Upper lobe of right lung (tissue), 1 donor: ENCODE measurements at places on chromosomes 7 and 10. TPM values are rescaled to one million over a fixed set of nuclear protein-coding genes. Genes with fewer than 3 reads are reported as not detected.

DNA sequence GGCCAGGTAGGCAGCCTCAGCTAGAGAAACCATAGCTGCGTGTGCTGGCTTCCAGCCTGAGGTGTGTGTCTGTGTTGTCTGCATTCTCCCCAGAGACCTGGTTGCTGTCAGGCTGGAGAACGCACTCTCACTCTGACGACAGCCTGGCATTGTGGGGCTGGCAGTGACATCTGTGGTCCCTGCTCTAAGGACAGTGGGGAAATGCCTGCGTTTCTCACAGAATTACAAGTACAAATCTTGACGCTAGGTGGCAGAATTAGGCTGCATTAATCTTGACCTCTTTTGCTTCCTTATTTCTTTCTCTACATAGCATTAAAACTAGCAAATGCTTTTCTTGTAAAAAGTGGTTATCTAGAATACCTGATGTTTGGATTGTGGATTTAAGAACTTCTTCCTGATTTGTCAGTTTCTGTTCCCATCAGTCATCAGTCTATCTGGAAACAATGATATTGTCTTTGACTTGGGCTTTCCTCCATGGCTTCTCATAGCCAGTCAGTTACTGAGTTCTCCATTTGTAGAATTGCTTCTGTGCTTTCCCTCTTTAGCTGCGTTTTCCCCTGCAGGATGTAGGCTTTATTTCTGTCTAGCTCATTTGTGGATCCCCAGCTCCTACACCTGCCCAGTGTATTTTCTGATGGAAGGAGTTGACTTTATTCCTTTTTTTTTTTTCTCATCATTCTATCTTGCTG is 86.0 kb downstream of the FANK1 start:
- H3K27me3 ChIP-seq, result no peaks in the 10 kb centered on the region
- H3K27ac ChIP-seq, result no peak overlapping the region
- no peak for DNase-seq
- H3K4me3 ChIP-seq, result no peak overlapping the region

DNA sequence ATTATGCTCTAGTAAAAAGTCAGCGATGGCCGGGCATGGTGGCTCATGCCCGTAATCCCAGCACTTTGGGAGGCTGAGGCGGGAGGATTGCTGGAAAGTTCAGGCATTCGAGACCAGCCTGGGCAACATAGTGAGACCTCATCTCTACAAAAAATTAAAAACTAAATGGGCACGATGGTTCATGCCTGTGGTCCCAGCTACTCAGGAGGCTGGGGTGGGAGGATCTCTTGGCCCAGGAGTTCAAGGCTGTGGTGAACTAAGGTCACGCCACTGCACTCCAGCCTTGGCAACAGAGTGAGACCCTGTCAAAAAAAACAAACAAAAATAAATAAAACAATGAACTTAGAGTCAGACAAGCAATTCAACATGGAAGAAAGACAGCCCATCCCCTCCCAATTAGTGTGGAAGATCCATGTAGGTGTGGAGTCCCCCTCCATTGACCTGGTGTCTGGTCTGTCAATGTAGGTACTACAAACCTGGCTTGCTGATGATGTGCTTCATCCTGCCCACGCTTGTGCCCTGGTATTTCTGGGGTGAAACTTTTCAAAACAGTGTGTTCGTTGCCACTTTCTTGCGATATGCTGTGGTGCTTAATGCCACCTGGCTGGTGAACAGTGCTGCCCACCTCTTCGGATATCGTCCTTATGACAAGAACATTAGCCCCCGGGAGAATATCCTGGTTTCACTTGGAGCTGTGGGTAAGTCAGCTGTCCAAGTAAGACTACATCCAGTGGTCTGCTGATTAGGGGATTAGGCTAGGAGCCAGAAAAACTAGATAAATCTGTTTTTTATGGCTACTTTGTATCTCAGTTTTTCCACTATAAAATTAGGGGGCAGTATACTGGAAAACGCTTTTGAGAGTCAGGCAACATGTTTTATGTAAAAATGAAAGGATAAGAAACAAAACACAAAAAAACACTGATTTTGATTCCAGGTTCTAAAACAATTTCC is 9.3 kb downstream of the SCD start:
- H3K27me3 ChIP-seq, result no peaks in the 10 kb centered on the region
- H3K36me3 ChIP-seq, result peaks cover 35% of the 10 kb centered on the region
- no peak overlapping the region for H3K4me3 ChIP-seq
- DNase-seq, result no peak

PNLIPRP3 gene
- 0.20 TPM for total RNA-seq

HTRA1 gene
- total RNA-seq, result 83.8 TPM

DNA sequence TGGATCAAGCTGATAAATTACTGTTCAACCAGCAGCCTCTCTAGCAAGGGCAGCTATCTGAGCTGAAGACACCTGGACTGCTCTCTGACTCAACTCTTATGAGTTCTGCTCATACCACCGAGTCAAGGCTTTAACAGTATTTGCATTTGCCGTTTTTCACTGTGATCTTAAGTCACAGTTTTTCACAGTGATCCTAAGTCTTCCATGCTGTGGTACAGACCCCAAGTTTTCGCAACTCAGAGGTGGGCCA is 31.3 kb downstream of the PIP4K2A start:
- H3K27me3 ChIP-seq, result no peaks in the 10 kb centered on the region
- no peaks in the 10 kb centered on the region for H3K36me3 ChIP-seq
- peaks cover 51% of the 10 kb centered on the region for H3K4me1 ChIP-seq
- no peak overlapping the region for H3K4me3 ChIP-seq
- DNase-seq, result no peak

GRCh38 chr7:29797112-29797944 is 9.0 kb upstream of the WIPF3 start:
- no peaks in the 10 kb centered on the region for H3K36me3 ChIP-seq
- no peaks in the 10 kb centered on the region for H3K4me1 ChIP-seq
- DNase-seq, result no peak
- no peak overlapping the region for H3K4me3 ChIP-seq
- H3K27me3 ChIP-seq, result peaks cover 5% of the 10 kb centered on the region

CALML5 gene
- not detected for total RNA-seq

DNA sequence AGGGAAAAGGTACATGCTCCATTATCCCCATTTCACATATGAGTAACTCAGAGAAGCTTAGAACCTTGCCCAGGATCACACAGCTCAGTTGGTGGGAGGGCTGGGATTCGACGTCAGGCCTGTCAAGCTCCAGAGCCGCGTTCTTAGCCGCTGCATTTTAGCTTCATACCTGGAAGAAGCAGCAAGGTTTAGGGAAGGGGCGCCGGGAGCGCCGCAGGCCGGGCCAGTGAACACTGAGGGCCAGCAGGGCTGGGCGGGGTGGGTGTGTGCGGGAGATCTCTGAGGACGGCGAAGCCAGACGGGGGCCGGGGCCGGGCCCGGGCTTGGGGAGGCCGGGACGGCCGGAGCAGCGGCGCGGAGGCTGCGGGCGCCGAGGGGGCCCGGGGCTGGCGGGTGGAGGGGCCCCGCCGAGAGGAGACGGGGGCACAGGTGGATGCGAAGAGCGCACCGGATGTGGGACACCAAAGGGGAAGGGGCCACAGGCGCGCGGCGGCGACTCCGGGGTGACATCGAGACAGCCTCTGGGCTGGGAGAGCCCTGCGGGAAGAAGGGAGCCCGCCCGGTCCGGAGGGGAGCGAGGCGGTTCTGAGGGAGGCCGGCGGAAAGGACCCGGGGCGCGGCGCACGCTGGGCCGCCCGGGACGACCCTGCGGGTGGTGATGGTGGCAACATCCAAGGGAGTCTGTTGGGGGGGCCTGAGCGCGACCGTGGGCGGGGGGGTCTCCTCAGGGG is 498 bp downstream of the NDST2 start:
- peak; percentile 83 for DNase-seq
- H3K4me3 ChIP-seq, result peak overlapping the region; percentile 86
- H3K36me3 ChIP-seq, result peaks cover 45% of the 10 kb centered on the region

CCDC3 gene
- total RNA-seq, result 10.2 TPM

GRCh38 chr10:90579602-90580242 is 278.1 kb downstream of the HTR7 start:
- H3K27me3 ChIP-seq, result no peaks in the 10 kb centered on the region
- no peak for DNase-seq
- no peaks in the 10 kb centered on the region for H3K36me3 ChIP-seq
- no peaks in the 10 kb centered on the region for H3K4me1 ChIP-seq

DNA sequence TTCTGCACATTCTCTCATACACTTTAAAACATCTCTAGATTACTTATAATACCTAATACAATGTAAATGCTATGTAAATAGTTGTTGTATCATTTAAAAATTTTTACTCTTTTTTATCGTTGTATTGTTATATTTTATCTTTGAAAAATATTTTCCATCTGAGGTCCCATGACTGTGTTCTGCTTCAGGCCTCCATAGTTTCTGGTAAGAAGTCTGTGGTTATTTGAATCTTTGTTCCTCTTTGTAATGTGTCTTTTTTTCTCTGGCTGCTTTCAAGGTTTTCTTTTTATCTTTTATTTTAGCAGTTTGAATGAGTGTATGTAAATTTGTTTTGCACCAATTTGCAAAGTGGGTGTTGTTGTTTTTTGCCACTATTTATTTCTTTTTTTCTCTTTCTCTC is 263.1 kb downstream of the RPS24 start:
- H3K27me3 ChIP-seq, result no peaks in the 10 kb centered on the region
- H3K27ac ChIP-seq, result no peak overlapping the region
- DNase-seq, result no peak
- no peaks in the 10 kb centered on the region for H3K4me1 ChIP-seq
